ENCODE measurements at places on chromosomes 6 and 20.
A peak's percentile ranks its signal among the peaks of the same experiment; 100 is the strongest.

DNA sequence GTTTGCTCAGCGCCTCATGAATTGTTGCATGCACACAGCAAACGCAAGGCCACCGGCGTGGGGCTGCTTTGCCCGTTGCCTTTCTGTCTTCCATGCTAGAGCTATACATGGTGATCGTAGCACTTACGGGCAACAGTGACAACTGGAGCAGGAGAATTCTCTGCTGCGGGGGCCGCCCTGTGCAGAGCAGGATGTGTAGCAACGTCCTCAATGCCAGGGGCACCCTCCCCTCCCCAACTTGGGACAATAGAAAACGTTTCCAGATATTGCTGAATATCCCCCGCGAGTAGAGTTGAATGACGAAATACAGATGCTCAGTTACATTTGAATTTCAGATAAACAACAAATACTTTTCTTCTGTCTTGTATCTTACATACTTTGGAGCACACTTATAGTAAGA lies 198.7 kb downstream of the TFAP2C start:
- no peak for DNase-seq

GRCh38 chr20:9491324-9491723 lies 23.1 kb upstream of the LAMP5 start:
- DNase-seq = no peak

DNA sequence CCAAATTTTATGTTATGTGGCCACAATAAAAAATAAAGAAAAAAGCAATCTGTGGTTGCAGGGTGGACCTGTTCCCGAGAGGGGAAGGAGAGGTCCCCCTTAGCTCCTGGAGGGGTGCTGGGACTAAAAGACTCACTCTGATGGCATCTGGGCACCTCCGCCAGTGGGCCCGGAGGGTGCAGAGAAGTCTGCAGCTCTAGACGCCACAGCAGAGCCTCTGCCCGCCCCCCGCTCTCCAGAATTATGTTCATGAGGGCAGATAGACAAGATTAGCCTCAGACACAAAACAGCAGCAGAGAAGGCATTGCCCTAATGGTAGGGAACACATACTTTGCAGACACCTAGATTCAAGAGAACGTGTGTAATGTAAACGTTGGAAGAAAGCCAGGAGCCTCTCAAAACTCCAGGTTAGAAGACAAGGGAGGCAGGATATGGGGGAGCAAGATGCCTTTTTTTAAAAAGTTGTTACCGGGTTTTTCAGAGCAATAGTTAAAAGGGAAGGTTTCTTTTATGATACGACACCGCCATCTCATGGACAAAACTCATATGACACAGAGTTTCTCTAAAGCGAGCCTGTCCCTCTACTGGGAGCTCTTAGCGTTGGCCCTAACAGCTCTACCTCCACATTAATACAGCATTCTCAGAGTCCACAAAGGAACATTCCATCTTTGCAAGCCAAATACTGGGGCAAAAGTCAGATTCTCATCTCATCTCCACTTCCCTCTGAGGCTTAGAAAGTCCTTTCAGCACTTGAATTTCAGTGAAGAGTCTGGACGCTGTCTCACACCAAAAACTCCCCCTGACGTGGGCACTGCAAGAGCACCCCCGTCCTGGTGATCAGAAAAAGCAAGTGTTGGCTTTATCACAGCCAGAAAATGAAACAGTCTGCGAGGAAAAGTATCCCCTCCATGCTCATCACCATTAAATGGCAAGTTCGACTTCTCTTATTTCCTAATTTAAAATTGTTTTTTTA lies 47.2 kb downstream of the FOXF2 start:
- peak; percentile 56 for DNase-seq

DNA sequence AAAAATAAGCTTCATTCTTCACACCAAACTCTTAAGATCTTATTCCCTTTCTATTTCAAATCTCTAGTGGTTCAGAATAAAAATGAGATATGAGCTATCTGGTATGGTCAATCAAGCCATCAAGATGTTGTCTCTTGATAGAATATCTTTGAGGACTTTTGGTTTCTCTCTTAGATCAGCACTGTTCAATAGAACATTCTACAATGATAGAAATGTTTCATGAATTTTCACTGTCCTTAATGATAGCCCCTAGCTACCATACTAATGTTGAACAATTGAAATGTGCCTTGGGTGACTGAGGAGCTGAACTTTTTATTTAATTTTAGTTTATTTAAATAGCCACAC lies 24.1 kb upstream of the HINT3 start:
- DNase-seq = no peak
